ENCODE measurements at places on chromosomes 5 and 9. TPM values are rescaled to one million over a fixed set of nuclear protein-coding genes. Genes with fewer than 3 reads are reported as not detected.

PPP3R2 gene
- not detected for total RNA-seq

GRCh38 chr5:85049020-85049419 lies 664.3 kb upstream of the EDIL3 start:
- no peak for DNase-seq

DMAC1 gene
- 59.5 TPM for total RNA-seq

PITX1 gene
- not detected for total RNA-seq

GRCh38 chr5:143054480-143054941 lies 284.3 kb downstream of the ARHGAP26 start:
- DNase-seq, result no peak

NR5A1 gene
- total RNA-seq, result not detected

MRPL41 gene
- total RNA-seq, result 37.1 TPM

ZNG1E gene
- 36.9 TPM for total RNA-seq

DNA sequence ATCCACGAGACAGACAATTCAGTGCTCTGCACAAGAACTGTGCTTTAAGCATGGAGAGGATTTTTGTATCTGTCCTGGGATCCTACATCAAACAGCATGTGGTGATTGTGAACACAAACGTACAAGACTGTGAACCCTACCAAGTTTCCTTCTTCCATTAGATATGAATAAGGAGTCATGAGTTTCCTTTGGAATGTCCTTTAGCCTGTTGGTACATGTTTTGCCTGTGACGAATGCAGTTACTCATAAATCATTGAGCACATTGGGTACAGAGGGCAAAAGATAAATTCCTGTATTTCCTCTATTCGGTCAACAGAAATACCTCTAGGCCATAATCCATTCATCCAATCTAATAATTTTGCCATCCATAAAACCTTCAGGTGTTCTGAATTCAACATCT lies 61.5 kb downstream of the FXN start:
- no peak for DNase-seq

- DNase-seq, result peak; percentile 43
These were observed 957 bp downstream of the PRELID1 start for GRCh38 chr5:177304392-177305119.

KIF12 gene
- total RNA-seq, result not detected

HSD17B4 gene
- total RNA-seq, result 62.4 TPM

- no peak for DNase-seq
These were observed 154.1 kb downstream of the ADAMTS6 start for GRCh38 chr5:65327582-65327981.

GRCh38 chr9:128026773-128027541 lies 40.2 kb downstream of the NAIF1 start:
- DNase-seq, result peak; percentile 61

- no peak for DNase-seq
These were observed 100.2 kb upstream of the CCDC112 start for GRCh38 chr5:115396688-115397087.

PCDHAC2 gene
- not detected for total RNA-seq

- no peak for DNase-seq
These were observed 124.9 kb upstream of the ZNF462 start for GRCh38 chr9:106738109-106738508.

GOLGA2 gene
- 42.6 TPM for total RNA-seq

- no peak for DNase-seq
These were observed 16.2 kb downstream of the FNBP1 start for GRCh38 chr9:130026583-130027340.

GRCh38 chr9:89448821-89449220 lies 49.1 kb downstream of the SEMA4D start:
- no peak for DNase-seq

GRCh38 chr5:119079318-119079921 lies 8.5 kb downstream of the DMXL1 start:
- DNase-seq, result no peak

SH3PXD2B gene
- total RNA-seq, result 0.33 TPM

DNA sequence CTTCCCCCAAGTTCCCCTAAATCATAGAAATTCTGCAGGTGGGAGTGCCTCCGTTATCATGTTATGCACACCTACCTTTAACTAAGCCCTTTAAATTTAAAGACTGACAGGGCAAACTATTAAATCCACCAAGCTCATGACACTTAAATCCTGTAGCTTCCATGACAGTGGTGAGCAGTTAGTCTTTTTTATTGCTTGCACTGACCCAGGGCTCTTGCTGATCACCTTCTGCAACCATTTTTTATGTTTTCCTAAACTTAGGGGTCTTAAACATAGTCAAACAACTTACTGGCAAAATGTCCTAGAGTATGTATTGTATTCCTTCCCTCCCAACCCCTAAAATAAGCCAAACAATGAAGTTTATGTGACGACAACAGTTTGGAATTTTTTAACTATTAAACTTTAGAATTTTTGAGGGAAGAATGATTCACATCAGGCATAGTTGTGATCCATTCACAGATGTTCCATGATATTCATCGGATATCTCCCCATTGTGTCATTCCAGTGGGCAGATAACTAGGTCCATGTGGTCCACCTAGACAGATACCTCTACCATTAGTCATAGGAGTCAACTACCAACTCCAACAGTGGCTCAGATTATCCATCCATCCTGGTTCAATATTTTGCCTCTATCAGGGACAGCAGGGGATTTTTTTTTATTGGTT lies 283.1 kb downstream of the ADAMTS6 start:
- DNase-seq, result no peak

- DNase-seq, result peak; percentile 11
These were observed 1.5 kb downstream of the NDFIP1 start for GRCh38 chr5:142110046-142110531.

DNA sequence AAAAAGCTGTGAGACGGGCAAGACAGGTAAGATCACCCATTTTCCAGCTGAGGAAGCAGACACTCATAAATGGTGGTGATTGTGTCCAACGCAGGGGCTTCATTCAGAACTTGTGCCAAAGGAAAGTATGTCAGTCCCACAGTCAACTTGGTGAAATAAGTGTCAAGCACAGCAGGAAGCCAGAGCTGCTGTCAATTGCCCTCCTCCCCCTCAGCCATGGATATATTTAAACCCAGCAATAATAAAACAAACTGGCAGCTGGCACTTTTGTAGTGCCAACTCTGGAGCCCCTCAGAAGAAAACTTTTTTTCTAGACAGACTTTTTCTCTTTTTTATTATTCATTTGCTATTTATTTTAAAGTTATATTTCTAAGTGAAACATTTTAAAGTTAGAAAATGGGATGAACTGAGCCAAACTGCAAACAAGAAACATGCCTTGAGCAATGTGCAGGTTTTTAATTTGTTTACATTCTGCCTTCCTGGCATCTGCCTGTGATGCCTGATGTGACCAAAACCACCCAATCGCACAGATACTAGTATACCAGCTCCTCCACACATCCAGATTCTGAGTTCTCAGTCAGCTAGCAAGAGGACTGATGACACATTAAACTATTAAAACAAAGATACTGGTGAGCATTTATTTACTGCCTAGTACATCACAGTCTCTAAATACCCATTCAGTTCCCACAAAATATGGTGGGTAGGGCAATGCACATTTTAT lies 17.0 kb downstream of the DMAC1 start:
- DNase-seq, result no peak

RANBP6 gene
- 20.0 TPM for total RNA-seq

TSSK1B gene
- not detected for total RNA-seq

TAF11L5 gene
- total RNA-seq, result not detected

PIP5K1B gene
- 0.77 TPM for total RNA-seq

GFI1B gene
- total RNA-seq, result not detected

DNA sequence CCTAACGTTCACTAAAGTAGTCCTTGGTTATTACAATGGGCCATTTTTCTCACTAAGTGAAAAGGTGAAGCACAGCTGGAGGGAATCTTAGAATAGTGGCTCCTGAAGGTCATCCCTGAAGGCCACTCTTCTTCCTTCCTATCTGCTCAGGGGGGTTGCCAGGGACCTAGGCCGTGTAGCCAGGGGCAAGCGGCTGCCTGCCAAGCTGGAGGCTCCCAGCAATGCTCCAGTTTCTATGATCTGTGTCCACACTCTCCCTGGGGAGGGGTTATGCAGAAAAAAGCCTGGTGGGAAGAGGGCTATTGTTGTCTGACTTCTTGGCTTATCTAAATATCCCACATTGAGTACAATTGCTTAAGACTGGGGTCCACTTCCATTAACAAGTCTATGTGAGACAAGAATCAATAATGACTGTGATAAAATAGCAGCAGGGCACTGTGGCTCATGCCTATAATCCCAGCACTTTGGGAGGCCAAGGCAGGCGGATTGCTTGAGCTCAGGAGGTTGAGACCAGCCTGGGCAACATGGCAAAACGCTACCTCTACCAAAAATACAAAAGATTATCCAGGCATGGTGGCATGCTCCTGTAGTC lies 3.8 kb downstream of the NMRK1 start:
- no peak for DNase-seq

GRCh38 chr9:121880343-121880898 lies 212.7 kb downstream of the TTLL11 start:
- no peak for DNase-seq

Data from activated CD4-positive, alpha-beta T cell treated with anti-CD3 and anti-CD28 coated beads, Interleukin-2, amount 10 ng/mL, durations not matched to agents 7 days and 5 days (primary cell).